ENCODE measurements at places on chromosomes 2 and 18. TPM values are rescaled to one million over a fixed set of nuclear protein-coding genes. Genes with fewer than 3 reads are reported as not detected.
A peak's percentile ranks its signal among the peaks of the same experiment; 100 is the strongest.

The TXNDC2 gene
- total RNA-seq = not detected

DNA sequence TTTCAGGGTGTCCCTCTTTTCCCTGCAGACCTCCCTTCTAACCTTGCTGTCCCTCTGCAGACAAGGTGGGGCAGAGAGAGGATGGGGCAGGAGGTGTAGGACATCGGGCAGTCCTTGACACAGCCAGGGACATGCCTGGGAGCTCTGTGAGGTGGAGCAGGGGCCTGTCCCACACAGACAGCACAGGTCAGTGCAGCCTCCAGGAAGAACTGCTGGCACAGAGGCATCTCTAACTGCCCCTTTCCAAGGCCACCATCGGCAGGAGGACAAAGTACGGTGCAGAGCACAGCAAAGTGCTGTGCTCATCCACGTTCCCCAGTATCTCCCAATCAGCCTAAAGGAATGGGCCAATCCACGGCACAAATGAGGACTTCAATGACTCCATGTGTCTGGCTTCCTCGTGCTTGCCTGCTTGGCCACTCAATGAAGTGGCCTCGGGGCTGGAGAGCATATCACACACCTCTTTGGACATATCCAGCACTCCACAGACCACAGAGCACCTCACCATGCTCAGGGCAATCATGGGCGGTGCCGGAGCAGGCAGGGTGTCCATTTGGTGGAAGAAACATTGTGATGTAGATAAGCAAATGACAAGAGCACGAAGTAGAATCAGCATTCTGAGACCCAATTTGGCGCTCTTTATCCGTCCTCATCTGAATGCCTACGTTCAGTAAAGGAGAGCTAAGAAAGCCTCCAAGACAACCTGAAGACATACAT, 11.9 kb downstream of the CHST10 start:
- H3K4me3 ChIP-seq = no peak overlapping the region
- H3K27ac ChIP-seq = no peak overlapping the region
- H3K27me3 ChIP-seq = no peaks in the 10 kb centered on the region
- peaks cover 39% of the 10 kb centered on the region for H3K36me3 ChIP-seq
- no peak for DNase-seq
- H3K4me1 ChIP-seq = no peaks in the 10 kb centered on the region

The EVA1A gene
- 55.9 TPM for total RNA-seq

GRCh38 chr2:54030396-54030741, 59.6 kb upstream of the PSME4 start:
- H3K4me3 ChIP-seq = no peak overlapping the region
- H3K36me3 ChIP-seq = no peaks in the 10 kb centered on the region
- H3K4me1 ChIP-seq = peaks cover 18% of the 10 kb centered on the region
- H3K27me3 ChIP-seq = no peaks in the 10 kb centered on the region
- H3K27ac ChIP-seq = no peak overlapping the region
- peak; percentile 36 for DNase-seq

DNA sequence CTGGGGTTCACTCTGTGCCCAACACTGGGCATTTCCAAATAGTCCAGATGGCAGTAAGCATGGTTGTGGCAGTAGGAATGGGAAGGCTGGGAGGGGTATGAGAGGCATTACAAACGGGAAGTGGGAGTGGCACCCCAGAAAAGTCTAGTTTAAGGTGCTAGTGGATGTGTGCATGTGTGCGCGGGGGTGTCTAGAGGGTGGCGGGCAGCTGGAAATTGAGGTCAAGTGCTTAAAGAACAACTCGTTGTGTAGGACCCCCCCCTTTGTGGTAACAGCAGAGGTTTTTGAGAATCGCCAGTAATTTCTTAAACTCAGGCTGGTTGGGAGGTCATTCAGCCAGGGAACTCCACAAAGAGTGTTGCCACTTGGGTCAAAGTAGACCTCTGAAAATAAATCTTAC, 69.9 kb downstream of the RHBDD1 start:
- no peaks in the 10 kb centered on the region for H3K36me3 ChIP-seq
- DNase-seq = no peak
- no peaks in the 10 kb centered on the region for H3K4me1 ChIP-seq
- no peak overlapping the region for H3K4me3 ChIP-seq
- no peak overlapping the region for H3K27ac ChIP-seq

The NDC80 gene
- total RNA-seq = 47.0 TPM

- H3K27me3 ChIP-seq = peaks cover 12% of the 10 kb centered on the region
- H3K4me1 ChIP-seq = peaks cover 59% of the 10 kb centered on the region
- H3K27ac ChIP-seq = no peak overlapping the region
- DNase-seq = no peak
These were observed 2.5 kb downstream of the KLHL30 start for GRCh38 chr2:238140721-238141540.

DNA sequence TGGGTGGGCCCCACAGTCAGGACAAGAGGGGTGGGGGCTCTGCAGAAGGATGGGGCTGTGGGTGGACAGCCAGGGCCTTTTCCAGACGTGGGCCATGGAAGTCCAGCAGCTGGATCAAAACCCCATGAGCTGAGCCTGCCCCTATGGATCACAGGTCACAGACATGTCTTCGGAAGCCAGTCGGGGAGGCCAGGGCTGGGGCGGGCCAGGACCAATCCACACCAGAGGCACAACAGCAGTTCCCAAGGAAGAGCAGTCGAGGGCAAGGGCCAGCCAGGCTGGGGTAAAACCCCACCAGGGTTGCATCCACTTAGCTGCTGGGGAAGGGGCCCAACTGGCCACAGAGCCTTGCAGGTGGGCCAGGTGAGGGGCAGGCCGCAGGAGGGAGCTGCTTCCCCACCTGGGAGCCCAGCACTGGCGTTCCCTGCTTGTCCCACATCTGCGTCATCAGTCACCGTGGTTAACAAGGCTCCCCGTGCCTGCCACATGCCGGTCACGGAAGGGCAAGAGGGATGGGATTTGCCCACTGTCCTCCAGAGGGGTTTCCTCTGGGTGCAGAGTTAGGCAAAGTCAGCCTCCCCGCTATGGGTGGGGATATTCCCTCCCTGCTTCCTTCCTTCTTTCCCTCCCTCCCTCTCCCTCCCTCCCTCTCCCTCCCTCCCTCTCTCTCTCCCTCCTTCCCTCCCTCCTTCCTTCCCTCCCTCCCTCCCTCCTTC, 46.4 kb upstream of the ODC1 start:
- no peak overlapping the region for H3K27ac ChIP-seq
- no peaks in the 10 kb centered on the region for H3K36me3 ChIP-seq
- peaks cover 36% of the 10 kb centered on the region for H3K4me1 ChIP-seq
- DNase-seq = no peak
- H3K4me3 ChIP-seq = no peak overlapping the region

DNA sequence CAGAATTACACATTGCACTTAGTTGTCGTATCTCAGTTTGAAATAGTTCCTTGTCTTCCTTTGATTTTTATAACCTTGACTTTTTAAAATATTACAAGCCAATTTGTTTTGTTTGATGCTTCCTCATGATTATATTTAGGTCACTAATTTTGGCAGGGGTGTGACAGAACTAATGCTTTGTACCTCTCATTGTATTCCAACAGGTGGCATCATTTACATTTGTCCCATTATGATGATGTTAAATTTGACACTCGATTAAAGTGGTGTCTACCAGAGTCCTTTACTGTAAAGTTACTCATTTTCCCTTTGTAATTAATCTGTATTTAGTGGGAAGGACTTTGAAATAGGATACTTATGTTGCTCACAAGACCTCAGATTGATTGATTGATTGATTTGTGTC, 21.5 kb upstream of the MFSD2B start:
- H3K27ac ChIP-seq = no peak overlapping the region
- peaks cover 3% of the 10 kb centered on the region for H3K36me3 ChIP-seq
- no peak overlapping the region for H3K4me3 ChIP-seq
- no peaks in the 10 kb centered on the region for H3K4me1 ChIP-seq

DNA sequence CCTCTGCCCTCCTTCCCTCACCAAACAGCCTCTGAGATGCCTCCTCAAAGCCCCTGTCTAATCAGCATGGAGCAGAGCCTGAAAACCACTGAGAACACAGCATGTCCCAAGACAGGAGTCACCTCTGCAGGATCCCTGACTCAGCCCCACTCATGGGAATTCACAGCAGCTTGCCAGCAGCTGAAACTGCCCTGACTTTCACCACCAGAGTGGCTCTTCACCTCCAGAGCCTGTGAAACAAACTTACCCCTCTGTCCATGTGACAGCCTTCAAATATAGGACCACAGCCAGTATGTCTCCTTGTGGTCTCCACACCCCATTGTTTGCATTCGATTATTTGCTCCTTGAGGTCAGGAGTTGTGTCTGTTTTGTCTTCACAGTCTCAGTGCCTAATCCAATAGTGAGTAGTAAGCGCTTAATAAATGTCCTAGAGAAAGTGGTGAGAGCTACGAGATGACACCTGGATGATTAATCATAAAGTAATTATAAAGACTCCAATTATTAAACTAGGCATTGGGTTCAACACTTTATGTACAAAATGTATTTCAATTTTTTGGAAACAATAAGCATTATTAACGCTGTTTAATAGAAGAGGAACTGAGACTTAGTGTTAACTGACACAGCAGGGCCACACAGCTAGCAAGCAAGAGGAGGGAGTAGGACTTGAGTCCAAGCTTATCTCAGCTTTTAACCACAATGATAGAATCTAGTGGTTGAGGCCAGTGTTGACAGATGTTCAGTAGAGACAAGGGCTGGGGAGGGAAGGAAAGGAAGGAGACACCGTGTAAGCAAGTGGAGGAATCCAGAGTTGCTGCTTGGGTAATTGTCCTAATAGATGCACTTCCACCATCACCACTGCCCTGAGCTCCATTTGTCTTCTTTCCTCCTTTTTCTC, 358.7 kb upstream of the TNP1 start:
- H3K4me3 ChIP-seq = no peak overlapping the region
- H3K36me3 ChIP-seq = no peaks in the 10 kb centered on the region
- no peak for DNase-seq
- H3K4me1 ChIP-seq = no peaks in the 10 kb centered on the region
- peaks cover 1% of the 10 kb centered on the region for H3K27me3 ChIP-seq
- H3K27ac ChIP-seq = no peak overlapping the region

The SPHKAP gene
- not detected for total RNA-seq

DNA sequence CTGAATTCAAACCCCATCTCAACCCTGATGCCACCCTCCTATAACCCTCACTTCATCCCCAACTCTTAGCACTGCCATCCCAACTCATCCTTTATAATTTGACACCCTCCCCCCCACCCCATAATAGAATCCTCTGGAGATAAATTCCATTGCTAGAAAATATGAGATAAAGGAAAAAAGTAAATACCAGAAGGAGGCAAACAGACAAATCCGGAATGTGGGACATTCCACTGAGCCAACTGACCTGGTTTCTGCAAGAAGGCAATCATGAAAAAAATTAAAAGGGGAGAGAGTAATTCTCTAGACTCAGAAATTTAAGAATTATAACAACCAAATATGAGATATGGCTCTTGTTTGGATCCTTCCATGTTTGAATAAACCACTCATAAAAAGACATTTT, 132.4 kb downstream of the CYP26B1 start:
- no peak overlapping the region for H3K4me3 ChIP-seq
- H3K27ac ChIP-seq = no peak overlapping the region
- DNase-seq = no peak
- no peaks in the 10 kb centered on the region for H3K4me1 ChIP-seq
- peaks cover 8% of the 10 kb centered on the region for H3K27me3 ChIP-seq

- H3K4me1 ChIP-seq = peaks cover 24% of the 10 kb centered on the region
- no peak for DNase-seq
- no peak overlapping the region for H3K27ac ChIP-seq
These were observed 136.7 kb downstream of the MBP start for GRCh38 chr18:76995896-76996295.

The STARD7 gene
- total RNA-seq = 300 TPM

The LTBP1 gene
- total RNA-seq = 0.22 TPM

DNA sequence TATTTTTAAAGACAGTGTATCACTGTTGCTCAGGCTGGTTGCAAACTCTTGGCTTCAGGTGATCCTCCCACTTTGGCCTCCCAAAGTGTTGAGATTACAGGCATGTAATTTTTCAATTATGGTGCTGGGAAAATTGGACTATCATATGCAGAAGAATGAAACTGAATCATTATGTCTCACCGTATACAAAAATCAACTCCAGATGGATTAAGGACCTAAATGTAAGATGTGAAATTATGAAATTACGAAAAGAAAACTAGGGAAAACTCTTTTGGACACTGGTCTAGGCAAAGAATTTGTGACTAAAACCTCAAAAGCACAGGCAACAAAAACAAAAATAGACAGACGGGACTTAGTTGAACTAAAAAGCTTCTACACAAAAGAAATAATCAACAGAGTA, 31.2 kb downstream of the MAP3K2 start:
- H3K4me1 ChIP-seq = peaks cover 57% of the 10 kb centered on the region
- DNase-seq = no peak
- H3K27ac ChIP-seq = no peak overlapping the region
- no peaks in the 10 kb centered on the region for H3K36me3 ChIP-seq

GRCh38 chr18:48127606-48128005, 197.1 kb upstream of the SMAD2 start:
- H3K4me1 ChIP-seq = no peaks in the 10 kb centered on the region
- H3K4me3 ChIP-seq = no peak overlapping the region
- no peak overlapping the region for H3K27ac ChIP-seq
- no peak for DNase-seq

The SERPINB4 gene
- total RNA-seq = not detected

GRCh38 chr18:69935319-69936190, 12.1 kb downstream of the CD226 start:
- no peaks in the 10 kb centered on the region for H3K36me3 ChIP-seq
- peaks cover 16% of the 10 kb centered on the region for H3K4me1 ChIP-seq
- H3K4me3 ChIP-seq = no peak overlapping the region
- no peaks in the 10 kb centered on the region for H3K27me3 ChIP-seq
- DNase-seq = peak; percentile 89

GRCh38 chr18:70415823-70416488, 127.1 kb downstream of the SOCS6 start:
- DNase-seq = no peak
- H3K27ac ChIP-seq = no peak overlapping the region
- no peaks in the 10 kb centered on the region for H3K27me3 ChIP-seq
- H3K4me3 ChIP-seq = no peak overlapping the region
- H3K4me1 ChIP-seq = peaks cover 66% of the 10 kb centered on the region

The PAIP2B gene
- 0.46 TPM for total RNA-seq

DNA sequence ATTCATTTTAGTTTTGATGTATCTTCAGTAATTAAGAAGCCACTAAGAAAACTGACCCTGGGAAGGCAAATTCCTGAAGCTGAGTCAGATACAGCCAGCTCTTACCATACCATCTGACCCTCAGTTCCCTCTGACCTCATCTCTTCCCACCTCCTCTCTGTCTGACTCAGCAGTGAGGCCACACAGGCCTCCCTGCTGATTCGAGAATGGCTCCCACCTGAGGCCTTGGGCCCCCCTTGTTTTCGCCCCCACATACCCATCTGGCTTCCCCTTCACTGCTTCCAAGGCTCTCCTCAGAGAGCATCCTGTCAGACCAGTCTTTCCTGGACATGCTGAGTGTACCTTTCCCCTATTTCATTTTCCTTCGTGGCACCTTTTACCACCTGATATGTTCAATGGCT, 71.0 kb upstream of the CYP1B1 start:
- peaks cover 10% of the 10 kb centered on the region for H3K4me1 ChIP-seq
- H3K27me3 ChIP-seq = no peaks in the 10 kb centered on the region
- no peak overlapping the region for H3K4me3 ChIP-seq
- H3K36me3 ChIP-seq = no peaks in the 10 kb centered on the region
- DNase-seq = peak; percentile 25
- no peak overlapping the region for H3K27ac ChIP-seq

The DSG1 gene
- not detected for total RNA-seq

The RAMP1 gene
- total RNA-seq = not detected

All from HepG2 (cell line).